Fibroblast of skin of back (primary cell): ENCODE measurements at places on chromosomes 7 and 10.

GRCh38 chr10:71232089-71232998 lies 20.0 kb downstream of the UNC5B start:
- DNase-seq = no peak

DNA sequence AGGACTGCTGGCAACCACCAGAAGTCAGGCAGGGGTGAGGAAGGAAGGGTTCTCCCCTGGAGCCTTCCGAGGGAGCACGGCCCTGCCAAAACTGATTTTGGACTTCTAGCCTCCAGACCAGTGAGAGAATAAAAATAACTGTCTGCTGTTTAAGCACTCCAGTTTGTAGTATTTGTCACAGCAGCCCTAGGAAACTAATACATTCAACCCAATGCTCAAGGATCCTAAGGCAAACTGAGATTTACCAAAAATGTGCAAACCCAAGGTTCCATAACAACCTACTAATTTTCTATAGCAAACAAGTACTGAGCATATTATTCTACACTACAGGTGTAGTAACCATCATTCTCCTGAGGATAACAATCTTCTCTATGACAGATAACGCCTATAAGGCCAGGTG lies 18.6 kb downstream of the ARHGAP12 start:
- no peak for DNase-seq

- DNase-seq = peak; percentile 82
Measured at GRCh38 chr10:13758312-13758711, 171.5 kb downstream of the PRPF18 start.

DNA sequence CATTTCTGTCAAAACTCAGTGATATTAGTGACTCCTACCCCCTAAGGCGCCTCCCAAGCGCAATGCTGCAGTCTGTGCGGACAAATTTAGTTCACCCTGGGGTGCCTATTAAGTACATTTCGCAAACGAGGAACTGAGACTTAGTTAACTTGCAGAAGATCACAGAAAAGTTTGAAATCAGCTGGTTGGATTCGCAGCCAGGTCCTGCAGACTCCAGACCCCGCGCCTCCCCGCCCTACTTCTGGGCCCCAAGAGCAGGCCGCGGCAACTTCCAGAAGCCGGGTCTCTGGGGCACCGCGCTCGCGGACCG lies 588 bp downstream of the CYREN start:
- DNase-seq = no peak

DNA sequence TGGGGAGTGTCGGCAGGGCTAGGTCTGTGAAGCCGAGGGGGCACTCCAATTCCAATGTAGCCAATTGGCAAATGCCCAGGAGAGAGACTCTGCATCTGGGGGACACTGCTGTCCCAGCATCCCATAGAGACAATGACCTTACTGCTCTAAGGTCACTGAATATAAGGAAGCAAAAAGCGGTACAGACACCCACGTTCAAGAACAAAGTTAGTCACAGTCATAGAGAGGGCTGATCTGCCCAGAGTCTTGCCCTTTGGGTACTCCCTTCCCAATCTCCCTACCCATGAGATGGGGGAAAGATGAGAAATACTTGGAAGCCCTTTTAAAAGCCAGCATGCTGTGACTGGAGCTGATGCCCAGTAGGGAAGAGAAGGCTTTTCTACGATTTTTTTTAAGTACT lies 76.3 kb upstream of the GSDME start:
- no peak for DNase-seq
